Brain pericyte (primary cell): ENCODE measurements at places on chromosomes 5 and 9.

DNA sequence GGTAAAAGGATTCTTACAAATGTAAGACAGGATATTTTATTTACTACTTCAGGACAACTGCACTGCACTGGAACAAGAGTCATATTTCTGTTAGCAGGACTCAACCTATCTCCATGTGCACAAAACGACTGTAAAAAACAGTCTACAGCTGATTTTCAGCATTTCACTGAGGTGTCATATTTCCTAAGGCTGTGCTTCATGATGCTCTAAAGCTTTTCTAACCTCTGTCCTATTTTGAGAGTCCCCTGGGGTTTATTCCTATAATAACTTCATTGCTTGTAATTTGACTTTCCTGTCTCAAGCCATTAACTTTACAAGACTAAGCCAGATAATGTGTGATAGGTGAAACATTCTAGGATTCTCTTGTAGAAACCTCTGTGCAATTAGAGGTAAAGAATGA is 472.3 kb downstream of the HINT1 start:
- DNase-seq: peak; percentile 53

DNA sequence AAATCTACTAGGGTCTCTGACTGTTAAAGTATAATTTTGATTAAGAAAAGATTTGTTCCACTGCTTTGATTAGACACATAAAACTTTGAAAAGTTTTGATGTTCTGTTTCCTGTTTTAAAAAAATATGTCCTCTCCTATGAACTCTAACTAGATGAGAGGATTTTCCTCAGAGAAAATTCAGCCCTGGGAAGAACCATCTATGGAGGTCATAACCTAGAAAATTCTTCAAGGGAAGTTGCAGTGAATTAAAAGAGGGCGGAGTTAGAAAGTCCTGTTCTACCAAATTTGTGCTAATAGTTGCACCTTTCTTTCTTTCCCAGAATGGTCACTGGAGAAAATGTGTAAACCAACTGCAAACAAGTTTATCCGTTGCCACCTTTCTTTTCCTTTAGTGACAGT is 27.7 kb downstream of the PIK3R1 start:
- no peak for DNase-seq

GRCh38 chr9:125829743-125830142 is 82.6 kb downstream of the PBX3 start:
- DNase-seq: peak; percentile 5

DNA sequence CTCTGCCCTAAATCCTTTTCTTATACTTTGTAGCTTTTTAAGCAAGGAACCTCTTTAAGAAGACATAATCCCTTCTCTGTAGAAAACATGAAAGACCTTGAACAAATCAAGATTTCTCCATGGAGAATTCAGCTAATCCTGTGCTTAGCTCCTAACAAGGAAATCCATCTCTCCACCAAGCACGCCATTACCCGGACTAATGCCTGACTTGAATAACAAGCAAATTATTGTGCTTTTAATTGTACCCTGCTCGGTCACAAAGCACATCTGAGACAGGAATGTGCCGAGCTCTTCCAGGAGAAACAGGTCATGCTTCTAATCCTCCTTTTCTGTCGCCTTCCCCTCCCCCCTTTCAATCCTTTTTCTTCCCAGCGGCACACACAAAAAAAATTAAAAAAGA is 141.3 kb downstream of the PSAT1 start:
- DNase-seq: no peak

GRCh38 chr9:92752812-92753404 is 11.7 kb downstream of the BICD2 start:
- DNase-seq: no peak

GRCh38 chr5:135186662-135187522 is 152.9 kb upstream of the PITX1 start:
- no peak for DNase-seq

- DNase-seq: no peak
These were observed 127.5 kb downstream of the RFK start for GRCh38 chr9:76266649-76267283.

GRCh38 chr5:14326035-14326903 is 183.1 kb downstream of the TRIO start:
- no peak for DNase-seq

DNA sequence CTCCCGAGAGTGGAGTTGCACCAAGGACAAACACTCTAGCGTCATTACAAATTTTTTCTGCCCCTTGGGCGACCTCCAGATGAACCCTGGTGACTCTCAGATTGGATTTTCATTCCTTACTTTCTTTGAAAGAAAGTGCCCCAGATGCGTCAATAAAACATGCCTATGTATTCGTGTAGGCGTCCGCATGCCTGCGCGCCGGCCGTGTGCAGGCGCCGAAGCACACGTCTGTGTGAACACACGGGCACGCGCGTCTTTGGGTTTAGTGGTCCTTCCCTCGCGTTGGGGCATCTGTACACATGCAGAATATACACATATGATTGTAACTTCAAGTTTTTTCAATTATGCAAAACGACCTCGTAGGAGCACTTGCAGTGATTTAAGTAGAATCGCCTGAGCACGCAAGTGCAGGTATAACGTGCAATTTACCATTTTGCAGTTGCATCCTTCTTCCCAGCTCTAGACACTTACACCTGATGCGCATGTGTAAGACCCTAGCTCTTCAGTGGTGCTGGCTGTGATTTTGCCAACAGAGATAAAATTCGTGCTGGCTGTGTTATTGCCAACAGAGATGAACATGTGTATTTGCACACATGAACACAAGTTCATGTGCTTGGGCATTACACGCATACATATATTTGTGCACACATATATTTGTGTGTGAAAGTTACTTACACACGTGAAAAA is 1.9 kb upstream of the LHX2 start:
- DNase-seq: no peak

- no peak for DNase-seq
These were observed 26.7 kb downstream of the ERGIC1 start for GRCh38 chr5:172860520-172861443.

- DNase-seq: peak; percentile 7
These were observed 863 bp upstream of the LIFR start for GRCh38 chr5:38557308-38557710.

DNA sequence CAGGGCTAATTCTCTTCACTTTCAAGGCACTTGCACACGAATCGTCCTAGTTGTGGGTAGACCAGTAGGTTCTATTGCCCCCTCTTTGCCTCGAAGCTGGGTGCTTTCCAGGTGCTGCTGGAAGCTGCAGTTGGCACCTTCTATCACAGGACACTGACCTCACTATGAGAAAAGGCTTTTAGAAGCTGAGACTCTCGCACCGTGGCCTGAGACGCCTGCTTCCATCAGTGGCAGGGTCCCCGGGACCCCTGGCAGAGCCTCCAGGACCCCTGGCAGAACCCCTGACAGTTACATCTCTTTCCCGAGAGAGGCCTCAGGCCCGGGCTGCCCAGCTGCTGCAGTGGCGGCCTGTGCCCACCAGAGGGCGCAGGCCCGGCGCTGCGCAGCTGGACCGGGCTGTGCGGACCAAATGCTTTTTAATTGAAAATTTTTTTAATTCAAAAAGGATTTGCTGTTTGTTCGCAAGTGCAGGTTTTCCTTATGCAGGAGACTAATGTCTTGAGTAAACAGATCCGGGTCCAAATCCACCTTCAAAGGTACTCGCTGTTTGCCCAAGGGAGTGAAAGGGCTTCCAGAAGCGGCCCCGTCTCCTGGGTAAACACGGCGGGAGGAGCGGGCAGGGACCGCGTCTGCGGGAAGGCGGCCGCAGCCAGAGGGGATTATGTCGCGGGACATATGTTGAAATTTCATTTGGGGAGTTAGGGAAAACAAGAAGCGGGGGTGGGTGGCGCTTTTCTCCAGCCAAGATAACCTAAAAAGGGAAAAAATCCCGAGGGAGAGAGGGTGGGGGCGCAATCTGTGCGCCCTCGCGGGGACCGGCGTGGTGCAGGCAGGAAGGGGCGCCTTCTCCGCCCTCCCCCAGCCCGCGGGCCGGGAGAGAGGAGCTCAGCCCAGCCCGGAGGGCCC is 114.5 kb upstream of the LMX1B start:
- no peak for DNase-seq

DNA sequence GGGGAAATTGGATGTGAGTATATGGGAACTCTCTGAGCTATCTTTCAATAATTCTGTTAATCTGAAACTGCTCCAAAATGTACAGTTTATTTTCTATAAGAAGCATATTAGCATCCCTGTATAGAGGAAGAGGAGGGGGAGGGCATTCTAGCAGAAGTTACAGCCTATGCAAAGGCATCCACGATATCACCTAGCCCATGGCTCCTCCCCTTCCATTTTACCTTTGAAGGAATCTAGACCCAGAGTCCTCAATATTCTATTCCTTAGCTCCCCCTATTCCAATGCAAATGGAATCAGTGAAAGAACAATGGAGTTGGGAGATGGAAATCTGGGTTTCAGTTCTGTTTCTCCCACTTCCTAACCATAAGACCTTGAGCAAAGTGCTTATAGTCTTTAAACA is 132.9 kb upstream of the IFNE start:
- no peak for DNase-seq

GRCh38 chr5:67426961-67427849 is 230.6 kb upstream of the CD180 start:
- no peak for DNase-seq

DNA sequence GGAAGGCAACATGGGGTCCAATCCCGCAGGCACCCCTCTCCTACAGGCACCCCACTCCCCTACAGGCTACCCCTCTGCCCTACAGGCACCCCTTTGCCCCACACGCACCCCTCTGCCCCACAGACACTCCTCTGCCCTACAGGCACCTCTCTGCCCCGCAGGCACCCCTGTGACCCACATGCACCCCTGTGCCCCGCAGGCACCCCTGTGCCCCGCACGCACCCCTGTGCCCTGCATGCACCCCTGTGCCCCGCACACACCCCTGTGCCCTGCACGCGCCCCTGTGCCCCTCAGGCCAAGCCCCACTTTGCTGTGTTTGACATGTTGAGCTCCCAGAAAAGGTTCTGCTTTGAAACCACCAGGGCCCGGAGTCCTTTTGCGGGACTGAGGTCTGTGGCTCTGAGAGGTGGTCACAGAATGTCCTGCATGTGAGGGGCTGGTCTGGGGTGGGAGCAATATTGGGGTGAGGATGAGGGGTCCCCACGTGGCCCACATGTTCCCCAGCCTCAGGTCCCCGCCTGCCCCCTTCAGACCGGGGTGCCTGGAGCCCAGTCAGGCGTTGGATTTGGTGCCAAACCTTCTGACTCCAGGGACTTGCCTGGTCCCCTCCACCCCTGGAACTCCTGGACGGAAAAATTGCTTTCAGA is 616 bp upstream of the QRFP start:
- DNase-seq: no peak
